ENCODE measurements at places on chromosomes 5 and 9.

DNA sequence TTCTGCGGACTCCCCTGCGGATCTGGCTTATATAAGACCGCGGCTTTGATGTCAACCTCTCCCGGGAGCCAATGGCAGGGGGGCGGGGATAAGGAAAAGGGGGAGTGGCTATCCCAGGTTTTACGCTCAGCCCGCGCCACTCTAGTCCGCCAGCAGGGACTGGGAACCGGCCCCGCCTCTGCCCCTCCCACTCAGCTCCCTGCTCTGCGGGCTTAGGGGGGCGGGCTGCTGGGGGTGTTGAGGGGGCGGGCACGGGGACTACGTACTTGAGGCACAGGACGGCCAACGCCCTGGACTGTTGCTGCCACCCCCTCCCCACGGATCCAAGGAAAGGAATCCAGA lies at the start of gene HAND1:
HAND1 (minus strand) TSS at position 4 of the 342 bp plus-strand sequence. CDS start 219 bp downstream, outside the sequence.
- peak; percentile 58 for DNase-seq

- no peak for DNase-seq
Measured at GRCh38 chr5:54523534-54523933, 6.0 kb downstream of the SNX18 start.

- no peak for DNase-seq
Measured at GRCh38 chr9:37324691-37325490, 97.6 kb upstream of the GRHPR start.

GRCh38 chr5:132476876-132477781 lies 13.4 kb downstream of the IRF1 start:
- DNase-seq = no peak

DNA sequence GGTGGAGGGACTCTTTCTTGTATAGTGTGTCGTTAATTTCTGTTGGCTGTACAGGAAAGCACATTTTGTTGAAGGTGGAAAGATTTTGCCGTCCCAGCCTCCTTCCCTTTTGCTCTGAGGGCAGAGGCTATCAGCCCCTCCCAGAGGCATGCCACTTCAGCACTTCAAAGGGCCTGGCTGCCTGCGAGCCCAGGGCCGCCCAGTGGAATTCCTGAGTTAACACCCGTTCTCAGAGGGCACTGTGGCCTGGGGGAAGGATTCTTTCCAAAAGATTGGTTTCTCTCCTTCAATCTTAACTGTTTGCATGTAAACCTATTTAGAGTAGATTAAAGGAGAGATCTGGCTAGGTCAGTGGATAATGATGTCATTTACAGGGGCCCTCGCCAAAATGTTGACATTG lies 238.6 kb downstream of the FANCC start:
- no peak for DNase-seq

- peak; percentile 37 for DNase-seq
Measured at GRCh38 chr9:2085716-2086115, 70.6 kb downstream of the SMARCA2 start.

DNA sequence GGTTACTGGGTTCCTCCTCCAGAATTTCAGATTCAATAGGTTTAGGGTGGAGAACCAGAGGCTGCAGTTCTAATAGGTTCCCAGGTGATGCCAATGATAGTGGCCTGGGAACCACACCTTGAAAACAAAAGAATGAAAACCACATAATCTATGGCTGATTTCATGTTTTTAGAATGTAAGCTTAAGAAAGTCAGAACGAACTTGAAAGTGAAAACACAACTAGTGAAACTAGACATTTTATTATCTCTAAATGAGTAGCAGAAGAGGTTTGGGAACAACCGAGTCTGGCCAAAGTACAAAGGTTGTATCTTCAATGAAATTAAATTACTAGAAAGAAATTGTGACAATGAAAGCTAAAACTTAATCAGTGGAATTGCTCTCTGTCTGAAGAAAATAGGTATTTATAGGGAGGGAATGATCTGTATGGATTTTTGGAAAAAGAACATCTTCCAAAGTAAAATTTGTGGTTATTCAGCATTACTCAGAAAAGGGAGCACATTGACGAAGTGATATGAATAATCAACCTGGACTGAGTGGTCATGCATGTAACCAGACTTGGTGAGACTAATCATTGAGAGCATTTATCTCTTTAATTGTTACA lies 24.9 kb upstream of the CEP120 start:
- DNase-seq = no peak

DNA sequence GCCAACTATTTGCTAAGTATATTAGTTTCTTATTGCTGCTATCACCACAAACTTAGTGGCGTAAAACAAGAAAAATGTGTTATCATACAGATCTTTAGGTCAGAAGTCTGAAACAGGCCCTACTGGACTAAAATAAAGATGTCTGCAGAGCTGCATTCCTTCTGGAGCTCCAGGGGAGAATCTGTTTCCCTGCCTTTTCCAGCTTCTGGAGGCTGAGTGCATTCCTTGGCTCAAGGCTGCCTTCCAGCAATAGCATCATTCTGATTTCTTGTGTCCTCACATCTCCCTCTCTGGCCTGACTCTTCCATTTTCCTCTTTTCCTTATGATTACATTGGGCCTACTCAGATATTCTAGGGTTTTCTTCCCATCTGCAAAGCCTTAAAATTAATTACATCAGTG lies 15.9 kb downstream of the MAN2A1 start:
- DNase-seq = peak; percentile 38

- DNase-seq = no peak
Measured at GRCh38 chr9:121914017-121914595, 179.0 kb downstream of the TTLL11 start.

- DNase-seq = no peak
Measured at GRCh38 chr9:96056226-96056625, 180.7 kb downstream of the ERCC6L2 start.

DNA sequence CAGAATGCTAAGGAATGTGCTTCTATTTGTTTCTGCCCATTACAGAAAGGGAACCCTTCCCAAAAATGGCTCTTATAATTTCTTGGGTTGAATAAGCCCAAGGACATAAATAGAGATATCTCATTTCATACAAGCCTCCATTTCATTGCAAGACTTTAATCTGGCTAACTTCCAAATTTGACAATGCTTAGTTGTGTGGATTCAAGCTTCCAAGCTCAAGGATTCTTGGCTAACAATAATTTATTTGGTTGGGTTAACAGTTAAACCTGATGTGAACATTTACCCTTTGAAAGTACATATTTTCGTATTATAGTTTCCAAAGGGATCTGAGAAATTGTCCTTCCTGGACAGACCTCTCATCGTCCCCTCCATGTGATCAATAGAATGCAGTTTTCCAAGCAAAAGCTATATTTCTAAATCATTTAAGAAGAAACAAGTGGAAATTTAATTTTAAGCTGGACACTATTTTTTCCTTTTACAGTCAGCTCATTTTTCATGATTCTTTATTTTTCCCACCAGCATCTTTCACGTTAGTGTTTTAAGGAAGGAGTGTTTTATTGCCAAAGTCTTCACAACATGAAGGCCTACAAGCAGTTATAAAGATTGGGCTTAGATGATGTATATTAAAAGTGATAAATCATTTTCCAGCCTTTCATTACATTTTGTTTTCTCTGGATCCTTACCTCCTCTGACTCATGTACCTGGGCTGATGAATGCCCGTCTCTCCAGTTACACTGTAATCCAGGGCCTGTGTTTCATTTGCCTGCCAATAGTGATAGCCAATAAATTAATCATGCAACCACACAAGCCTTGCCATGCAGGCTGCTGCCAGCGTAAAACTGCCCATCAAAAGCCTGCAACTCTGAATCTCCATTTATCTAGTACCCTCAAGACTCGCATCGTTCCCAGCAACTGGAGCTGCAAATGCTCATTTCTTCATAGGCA lies 176.7 kb downstream of the NTRK2 start:
- no peak for DNase-seq

- no peak for DNase-seq
Measured at GRCh38 chr5:30687461-30687860, 506.0 kb upstream of the CDH6 start.

DNA sequence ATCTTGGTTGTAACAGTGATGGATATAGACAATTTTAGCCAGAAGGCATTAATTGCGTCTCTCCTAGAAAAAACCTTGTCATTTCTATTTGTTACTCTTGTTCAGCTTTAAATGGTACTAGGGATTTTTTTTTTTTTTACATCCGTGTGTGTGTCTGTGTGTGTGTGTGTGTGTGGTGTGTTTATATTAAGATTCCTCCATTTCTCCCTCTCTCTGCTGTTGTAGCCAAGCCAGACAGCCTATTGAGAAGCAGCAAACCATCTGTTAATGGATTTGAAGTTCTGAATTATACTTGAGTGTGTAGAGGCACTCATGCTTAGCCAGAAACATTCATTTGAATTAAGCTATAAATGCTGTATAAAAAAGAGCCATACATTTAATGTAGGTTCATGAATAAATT lies 72.3 kb downstream of the SLF1 start:
- DNase-seq = no peak

DNA sequence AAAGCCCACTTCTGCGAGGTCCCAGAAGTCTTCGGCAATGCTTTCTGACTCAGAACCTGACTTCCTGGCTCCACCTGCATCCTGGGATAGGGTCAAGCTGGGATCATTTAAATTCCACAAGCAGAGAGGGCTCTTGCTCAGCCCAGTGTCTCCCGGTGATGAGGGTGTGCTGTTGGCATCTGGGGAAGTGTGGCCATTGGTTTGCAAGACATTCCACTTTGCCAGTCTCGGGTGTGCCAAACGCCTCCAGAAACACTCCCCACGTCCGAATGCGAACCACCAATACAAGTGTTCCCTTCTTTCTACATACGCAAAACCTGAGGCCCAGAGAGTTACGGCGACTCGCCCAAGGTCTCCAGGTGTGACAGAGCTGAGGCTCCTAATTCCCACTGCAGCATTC lies 43.1 kb upstream of the FCN2 start:
- DNase-seq = no peak

- no peak for DNase-seq
Measured at GRCh38 chr9:92679413-92680165, 9.7 kb upstream of the IPPK start.

- no peak for DNase-seq
Measured at GRCh38 chr9:105698348-105698870, 4.1 kb downstream of the TMEM38B start.

- DNase-seq = peak; percentile 23
Measured at GRCh38 chr9:127714951-127715469, 453 bp downstream of the PTRH1 start.

GRCh38 chr9:37923118-37923795 lies 19.3 kb upstream of the SLC25A51 start:
- no peak for DNase-seq

- peak; percentile 25 for DNase-seq
Measured at GRCh38 chr5:157857816-157858526, 974 bp downstream of the CLINT1 start.

DNA sequence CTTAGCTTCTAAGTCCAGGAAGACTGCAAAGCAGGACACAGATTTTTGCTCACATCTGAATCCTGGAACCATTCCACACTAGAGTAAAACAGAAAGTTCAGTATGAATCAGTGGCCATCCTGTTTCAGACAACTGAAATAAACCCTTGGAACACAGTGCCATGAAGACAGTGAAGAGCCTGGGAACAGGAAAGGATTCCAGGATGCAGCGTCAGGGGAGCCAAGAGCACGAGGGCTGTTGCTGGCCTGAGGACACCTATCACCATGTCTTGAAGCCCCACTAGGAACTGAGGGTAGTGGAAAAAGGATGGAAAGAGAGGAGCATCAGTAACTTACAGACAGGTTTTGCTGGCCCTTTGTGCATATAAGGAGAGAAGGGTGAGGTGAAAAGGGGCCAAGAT lies 115.3 kb upstream of the FSTL4 start:
- no peak for DNase-seq

GRCh38 chr5:80302636-80303035 lies 17.2 kb upstream of the SPZ1 start:
- DNase-seq = no peak

GRCh38 chr5:55151923-55152842 lies 7.8 kb upstream of the GPX8 start:
- DNase-seq = peak; percentile 68

DNA sequence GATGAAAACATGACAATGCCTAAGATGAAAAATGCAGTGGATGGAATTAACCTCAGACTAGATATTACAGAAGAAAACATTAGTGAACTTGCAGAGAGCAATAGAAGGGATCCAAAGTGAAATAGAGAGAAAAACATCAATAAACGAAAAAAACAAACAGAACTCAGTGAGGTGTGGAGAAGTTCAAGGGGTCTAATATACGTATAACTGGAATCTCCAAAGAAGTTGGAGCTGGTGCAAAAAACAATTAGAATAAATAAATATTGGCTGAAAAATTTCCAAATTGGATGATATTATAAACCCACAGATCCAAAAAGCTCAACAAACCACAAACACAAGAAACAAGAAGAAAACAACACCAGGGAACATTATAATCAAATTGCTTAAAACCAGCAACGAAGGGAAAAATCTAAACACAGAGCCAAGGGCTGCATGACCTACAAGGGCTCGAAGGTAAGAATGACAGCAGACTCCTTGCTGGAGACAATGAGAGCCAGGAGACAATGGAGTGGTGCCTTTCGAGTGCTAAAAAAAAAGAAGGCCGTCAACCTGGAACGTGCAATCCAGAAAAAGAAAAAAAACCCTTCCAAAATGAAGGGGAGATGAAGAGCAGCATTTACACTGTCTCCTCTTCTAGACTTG lies 11.8 kb downstream of the FAM163B start:
- no peak for DNase-seq

DNA sequence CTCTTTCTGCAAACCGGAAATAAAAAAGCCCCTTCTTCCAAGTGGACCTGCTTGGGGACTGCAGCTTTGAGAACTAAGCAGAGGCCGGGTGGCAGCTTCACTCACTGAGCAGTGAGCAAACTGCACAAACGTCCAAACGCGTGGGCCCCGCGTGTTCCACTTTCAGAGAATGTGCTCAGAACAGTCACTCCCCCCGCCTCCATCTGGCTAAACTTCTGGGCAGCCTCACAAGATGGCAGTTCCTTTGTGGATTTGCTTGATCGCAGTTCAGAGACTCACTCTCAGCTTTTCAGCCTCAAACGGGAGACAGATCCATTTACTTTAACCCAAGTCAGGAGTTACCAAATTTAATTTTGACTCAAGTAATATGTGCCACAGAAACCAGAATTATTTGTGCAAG lies 216.6 kb downstream of the TLE1 start:
- DNase-seq = no peak

DNA sequence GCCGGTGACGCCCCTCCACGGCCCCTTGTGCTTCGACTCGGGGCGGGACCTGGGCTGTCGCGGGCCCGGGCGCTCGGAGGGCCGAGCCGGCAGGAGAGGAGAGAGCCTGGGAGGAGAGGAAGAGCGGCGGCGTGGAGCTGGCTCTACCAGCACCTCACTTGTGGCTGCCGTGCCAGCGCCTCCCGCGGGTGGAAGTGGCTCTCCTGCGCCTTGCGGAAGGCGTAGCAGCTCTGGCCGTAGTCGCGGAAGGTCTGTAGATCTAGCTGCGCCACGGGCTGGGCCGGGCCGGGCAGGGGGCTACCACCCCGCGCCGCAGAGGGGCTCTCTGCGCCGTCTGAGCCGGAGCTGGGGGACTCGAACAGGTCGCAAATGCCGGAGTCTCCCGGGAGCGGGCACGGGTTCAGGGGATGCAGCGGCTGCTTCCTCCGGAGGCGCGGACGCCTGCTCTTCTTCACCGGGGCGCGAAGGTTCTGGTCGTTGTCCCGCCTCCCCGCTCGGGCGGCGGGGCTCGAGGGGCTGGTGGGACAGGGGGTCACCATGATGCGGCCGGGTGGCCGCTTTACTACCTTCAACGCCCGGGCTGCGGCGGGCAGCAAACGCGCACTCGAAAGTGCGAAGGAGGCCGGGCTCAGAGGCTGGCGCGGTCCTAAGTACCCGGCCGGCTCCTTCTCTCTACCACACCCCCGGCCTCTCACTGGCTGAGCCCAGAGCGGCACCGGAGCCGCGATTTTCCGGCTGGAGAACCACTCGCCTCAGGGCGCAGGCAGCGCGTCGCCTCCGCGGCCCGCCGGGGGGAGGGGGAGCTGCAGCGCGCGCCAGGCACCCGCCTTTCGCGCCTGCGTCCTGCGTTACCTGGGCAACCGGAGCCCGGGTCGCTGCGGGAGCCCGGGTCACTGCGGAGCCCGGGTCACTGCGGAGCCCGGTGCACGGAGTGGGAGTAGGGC lies at the start of gene CCNO:
CCNO (minus strand) TSS at position 624 of the 944 bp plus-strand sequence; CDS start at position 539, 85 bp downstream.
- DNase-seq = peak; percentile 89
